ENCODE measurements at places on chromosomes 6 and 20.
A peak's percentile ranks its signal among the peaks of the same experiment; 100 is the strongest.

DNA sequence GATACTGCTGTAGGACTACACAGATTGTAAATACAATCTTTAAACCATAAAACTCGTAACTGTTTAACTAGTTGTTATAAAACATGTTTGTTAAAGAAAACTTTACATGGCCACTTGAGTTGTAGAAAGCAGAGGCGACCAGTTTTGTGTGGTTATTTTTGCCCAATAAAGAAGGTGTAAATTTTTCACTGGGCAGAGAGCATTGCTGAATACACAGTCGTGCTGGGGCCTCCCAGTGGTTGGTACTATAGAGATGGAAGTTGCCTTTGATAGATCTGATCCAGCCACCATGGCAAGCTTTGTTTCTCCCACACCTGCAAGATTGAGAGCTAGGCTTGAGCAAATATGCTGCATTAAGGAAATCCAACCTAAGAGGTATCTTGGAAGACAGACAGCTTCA lies 34.0 kb upstream of the YWHAB start:
- DNase-seq: no peak

DNA sequence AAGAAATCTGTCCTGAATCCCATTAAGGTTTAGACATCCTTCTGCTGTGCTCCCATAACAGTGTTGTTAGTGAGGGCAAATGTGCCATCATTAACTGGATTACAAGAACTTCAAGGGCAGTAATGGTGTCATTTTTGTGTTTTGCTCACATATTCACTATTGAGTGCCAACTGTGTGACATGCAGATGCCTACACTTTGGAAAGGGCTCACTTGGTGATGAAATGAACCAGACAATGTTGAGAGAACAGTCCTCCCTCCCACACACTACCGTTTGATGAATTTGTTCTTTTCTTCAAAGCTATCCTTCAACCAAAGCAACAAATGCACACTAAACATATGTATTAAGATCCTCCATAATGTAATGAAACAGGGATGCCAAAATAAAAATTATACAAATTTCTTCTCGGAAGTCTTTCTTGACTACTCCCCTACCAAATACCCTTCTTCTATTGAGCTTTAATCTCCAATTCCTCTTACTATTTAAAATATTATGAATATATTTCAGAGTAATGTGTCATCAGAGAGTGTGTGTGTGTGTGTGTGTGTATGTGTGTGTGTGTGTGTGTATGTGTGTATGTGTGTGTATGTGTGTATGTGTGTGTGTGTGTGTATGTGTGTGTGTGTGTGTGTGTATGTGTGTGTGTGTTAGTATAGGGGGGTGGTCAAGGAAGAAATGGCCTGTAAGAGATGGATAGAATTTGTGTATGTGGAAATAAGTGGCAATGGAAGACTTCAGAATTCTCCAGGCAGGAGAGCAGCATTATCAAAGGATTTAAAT lies 92.3 kb upstream of the ENPP5 start:
- no peak for DNase-seq

DNA sequence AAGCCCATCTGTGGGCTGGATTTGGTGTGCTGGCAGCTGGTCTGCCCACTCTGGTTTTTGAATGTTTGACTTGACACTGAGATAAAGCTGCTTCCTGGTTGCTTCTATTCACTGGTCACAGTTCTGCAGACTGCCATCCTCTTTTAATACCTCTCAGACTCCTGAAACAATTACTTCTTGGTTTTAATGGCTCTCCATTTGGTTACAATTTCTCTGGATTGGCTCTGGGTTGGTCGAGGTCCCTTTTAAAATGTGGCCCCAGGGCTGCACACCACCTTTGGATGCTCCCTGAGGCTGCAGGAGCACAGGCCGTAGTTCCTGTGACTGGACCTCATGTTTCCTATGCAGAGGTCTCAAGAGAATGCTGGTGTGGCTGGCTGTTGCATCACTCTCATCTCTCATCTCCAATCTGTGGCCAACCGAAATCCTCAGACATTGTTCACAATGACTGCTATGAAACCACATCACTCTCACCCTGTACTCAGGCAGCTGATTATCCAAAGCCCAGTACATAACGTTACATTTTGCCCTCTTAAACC lies 98.5 kb downstream of the INSM1 start:
- no peak for DNase-seq

DNA sequence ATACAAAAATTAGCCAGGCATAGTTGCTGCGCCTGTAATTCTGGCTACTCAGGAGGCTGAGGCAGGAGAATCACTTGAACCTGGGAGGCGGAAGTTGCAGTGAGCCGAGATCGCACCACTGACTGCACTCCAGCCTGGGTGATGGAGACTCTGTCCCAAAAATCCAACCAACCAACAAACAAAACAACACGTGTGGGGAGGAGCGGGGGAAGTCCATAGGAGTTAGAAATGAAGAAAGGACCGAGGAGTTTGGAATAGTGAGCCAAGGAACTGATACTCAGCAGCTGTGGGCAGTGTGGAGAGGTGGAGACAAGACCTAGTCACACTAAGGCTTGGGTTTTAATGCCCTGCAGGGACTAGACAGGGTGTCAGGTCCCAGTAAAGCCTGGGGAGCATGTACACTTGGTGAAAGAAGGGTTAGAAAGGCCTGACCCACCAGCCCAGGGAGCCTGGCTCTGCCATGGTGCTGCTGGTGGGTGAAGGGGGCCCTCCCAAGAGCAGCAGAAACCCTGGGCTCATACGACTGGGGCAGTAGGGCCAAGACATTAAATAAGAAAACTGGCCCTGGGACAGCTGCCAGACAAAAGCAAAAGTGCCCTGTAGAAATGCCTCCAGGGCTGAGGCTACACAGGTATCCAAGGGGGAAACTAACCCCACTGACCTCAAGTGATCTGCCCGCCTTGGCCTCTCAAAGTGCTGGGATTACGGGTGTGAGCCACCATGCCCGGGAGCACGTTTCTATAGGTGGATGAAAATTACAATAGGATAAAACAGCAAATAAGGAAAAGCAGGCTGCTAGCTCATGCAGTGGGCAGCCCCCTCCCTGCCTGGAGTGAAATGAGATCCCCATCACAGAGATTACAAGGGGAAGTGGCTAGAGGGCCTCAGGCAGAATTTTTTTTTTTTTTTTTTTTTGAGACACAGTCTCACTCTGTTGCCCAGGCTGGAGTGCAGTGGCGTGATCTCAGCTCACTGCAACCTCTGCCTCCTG lies 58.0 kb downstream of the MYH7B start:
- no peak for DNase-seq

- DNase-seq: no peak
These were observed 19.3 kb downstream of the SULF2 start for GRCh38 chr20:47765691-47766594.

DNA sequence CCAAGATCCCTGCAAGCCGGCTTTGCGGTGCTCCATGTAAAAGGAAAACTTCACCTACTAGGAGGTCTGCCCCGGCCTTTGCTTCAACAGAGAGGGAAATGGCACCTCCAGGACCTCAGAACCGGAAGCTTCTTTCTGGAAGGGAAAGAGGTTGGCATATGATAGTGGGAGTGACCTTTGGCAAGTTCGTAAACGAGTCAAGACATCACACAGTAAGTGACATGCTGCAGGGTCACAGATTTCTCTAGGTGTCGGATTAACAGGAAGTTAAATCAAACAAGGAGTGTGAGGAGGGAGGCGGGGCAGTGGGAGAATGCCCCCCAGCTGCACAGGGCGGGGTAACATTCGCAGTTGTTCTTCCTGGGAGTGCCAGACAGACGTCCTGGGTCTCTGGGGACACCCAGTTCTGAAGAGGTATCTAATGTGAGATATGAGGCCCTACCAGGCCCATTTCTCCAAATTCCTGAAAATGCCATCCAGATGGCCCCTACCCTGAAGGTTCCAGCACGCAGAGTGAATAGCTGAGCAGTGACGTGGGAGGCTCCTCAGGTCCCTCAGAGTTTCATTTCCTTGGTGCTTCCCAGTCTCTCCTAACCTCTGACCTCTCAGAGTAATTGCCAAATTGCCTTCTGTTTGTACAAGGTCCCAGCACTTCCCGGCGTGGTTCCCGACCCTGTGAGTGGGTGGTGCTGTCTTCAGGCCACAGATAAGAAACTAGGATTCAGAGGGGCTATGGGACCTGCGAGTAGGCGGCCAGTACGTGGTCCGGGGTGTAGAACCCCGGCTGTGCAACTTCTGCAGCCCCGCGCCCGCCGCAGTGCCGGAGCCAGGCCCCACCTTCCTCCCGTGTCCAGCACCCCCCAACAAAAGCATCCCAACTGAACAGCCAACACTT lies 1.9 kb downstream of the RRBP1 start:
- DNase-seq: peak; percentile 52

DNA sequence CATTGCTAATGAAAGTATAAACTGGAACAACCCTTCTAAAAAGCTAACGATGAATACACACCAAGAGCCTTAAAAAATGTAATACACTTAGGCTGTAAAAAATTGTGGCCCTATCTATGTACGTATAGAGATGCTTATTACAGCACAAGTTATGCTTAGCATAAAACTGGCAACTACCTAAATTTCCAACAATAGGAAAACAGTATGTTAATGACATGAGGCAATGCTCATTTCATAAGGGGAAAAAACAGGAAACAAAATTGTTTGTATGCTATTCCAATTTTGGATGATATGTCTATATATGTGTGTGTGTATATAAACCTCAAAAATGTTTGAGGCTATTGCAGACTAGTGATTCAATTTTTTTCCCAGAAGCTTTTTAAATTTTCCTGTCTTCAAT lies 82.5 kb downstream of the DTNBP1 start:
- no peak for DNase-seq

GRCh38 chr6:24824142-24824938 lies 25.6 kb upstream of the ARMH2 start:
- DNase-seq: no peak

GRCh38 chr6:33771146-33772081 lies 17.5 kb downstream of the LEMD2 start:
- peak; percentile 98 for DNase-seq

DNA sequence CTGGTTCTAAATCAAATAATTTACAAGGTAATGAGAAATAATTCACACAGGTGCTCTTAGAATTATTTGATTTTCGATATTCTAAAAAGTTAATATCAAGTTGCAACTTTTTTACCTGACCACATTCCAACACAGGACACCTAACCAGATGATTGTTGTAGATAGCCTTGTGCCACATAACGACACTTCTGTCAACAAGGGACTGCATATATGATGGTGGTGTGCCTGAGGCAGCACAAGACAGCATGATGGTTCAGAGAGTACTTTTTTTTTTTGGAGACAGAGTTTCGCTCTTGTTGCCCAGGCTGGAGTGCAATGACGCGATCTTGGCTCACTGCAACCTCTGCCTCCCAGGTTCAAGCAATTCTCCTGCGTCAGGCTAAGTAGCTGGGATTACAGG lies 66.2 kb upstream of the TMEM30A start:
- DNase-seq: no peak

GRCh38 chr20:64130876-64131275 lies 23.5 kb upstream of the NPBWR2 start:
- DNase-seq: no peak

DNA sequence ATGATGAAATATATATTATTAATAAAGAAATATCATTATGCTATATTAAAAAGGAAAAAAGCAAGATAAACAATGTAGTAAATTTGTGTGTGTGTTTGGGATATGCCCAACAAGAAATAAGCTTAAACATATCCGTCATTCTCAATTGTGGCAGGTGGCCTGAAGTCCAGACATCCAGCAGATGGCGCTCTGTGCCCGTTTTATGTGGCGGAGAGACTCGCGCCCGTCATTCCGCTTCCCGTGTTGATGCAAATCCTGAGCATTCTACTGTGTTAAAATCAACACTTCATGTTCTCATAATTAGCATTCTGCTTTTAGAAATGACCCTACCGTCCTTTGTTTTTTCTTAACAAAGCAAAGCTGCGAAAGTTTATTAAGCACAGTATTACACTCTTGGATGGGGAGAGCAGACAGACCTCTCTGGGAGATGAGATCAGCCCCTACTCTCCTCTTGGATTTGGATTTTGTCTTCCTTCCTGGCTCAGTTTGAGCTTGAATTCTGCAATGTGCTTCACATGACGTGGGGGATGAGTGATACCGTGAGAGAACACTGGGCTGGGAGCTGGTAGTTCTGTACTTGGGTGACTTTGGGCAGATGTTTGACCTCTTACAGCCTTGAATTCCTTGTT lies 125.8 kb downstream of the MCHR2 start:
- peak; percentile 71 for DNase-seq

GRCh38 chr6:34234667-34235306 lies 1.9 kb upstream of the HMGA1 start:
- no peak for DNase-seq

GRCh38 chr6:89690944-89691324 lies 52.4 kb upstream of the LYRM2 start:
- DNase-seq: no peak

GRCh38 chr6:53300656-53301551 lies 47.8 kb downstream of the ELOVL5 start:
- DNase-seq: peak; percentile 16

DNA sequence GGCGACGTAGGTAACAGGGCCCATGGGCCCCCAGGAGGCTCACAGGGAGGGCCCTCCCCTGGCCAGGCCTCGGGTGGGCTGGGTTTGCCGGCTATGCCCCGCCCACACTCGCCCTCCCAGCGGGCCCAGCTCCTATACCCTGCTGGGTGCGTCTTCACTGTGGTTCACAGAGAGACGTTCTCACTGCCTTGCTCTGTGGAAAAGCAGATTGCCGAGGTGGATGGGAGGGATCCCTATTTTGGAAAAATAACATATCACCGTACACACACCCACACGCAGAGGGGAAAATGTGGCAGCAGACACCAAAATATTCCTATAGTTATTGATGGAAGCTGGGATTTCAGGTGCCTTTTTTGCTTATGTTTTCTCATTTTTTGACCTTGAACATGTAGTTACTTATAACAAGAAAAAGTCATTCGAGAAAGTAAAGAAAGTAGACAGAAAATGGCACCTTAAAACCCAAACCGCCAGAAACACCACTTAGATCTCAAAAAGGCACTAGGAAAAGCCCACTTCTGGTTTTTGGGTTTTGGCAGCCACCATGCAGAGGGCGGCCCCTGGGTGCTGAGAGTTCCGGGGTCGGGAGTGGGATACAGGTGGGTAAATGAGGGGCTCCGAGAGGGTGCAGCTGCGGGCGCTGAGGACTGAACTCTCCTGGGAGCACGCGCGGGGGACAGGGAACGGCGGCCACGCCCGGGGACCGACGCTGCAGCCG lies 49.4 kb downstream of the TMEM242 start:
- DNase-seq: no peak

GRCh38 chr6:125637207-125637606 lies 112.2 kb upstream of the HEY2 start:
- DNase-seq: no peak

DNA sequence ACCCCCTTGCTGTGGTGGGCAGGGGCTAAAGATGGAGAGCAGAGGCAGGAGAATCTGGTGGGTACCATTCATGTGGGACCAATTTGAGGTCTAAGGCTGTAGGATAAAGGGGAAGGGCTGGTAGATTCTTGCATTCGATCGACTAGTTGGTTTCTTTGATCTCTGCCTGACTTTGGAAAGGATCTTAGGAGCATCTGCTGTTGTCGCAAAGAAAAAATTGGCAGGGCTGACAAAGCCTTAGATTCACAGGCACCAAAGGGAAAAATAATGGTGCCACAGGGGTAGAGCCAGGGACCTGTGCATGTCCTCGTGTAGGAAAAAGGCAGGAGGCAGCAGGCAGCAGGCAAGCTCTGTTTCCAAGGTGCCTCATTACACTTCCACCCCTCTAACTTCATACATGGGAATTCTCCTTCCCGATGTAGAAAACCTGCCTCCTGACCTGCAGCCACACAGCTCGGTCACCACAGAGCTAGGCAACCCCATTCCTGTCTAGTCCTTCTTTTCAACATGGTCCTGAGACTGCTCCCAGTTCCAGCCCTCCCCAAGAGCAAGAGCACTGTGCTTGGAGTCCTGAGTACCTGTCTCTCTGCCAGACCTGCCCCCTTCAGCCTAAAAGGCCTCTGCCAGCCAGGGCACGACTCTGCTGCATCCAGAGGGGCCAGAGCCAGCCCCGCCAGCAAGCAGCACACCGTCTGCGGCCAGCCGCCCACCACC lies 71.9 kb downstream of the FGD2 start:
- DNase-seq: no peak
